ENCODE measurements at places on chromosomes 3 and 15. TPM values are rescaled to one million over a fixed set of nuclear protein-coding genes. Genes with fewer than 3 reads are reported as not detected.

- no peak for DNase-seq
These were observed 146.1 kb upstream of the KBTBD8 start for GRCh38 chr3:66851894-66852613.

GRCh38 chr3:45760878-45761711, 35.2 kb downstream of the SLC6A20 start:
- DNase-seq, result peak; percentile 40

DNA sequence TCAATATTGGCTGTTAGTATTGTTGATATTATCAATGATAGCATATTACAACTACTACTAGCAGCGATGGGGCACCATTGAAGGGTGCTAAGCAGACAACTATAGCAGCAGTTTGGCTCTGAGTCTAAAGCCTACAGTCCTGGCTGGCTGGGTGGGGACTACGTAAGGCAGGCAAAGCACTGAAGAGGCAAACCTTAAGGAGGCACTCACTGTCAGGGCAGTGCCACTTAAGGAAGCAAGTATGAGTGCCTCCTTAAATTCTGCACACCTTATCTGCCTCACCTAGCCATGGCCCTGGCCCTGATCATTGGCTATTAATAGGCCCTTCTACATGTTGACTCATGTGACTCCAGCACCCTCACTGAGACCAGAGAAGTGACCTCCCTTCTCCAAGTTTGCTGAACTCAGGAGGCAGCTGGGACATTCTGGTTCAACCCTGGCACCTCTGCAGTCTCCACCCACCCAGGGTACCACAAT, 20.6 kb downstream of the CDCP1 start:
- DNase-seq, result no peak

DNA sequence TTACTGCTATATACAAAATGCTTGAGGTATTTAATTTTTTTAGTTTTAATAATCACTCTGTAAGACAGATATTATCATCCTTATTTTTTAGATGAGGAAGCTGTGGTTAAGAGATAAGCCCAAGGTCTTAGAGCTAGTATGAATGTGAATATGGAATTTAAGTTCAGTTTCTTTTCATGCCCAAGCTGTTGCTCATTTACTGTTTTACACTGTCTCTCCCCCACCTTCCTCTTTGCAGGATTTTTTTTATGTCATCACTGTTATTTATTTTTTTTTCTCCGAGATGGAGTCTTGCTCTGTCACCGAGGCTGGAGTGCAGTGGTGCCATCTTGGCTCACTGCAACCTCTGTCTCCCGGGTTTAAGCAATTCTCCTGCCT, 22.5 kb downstream of the MAP2K5 start:
- no peak for DNase-seq

DNA sequence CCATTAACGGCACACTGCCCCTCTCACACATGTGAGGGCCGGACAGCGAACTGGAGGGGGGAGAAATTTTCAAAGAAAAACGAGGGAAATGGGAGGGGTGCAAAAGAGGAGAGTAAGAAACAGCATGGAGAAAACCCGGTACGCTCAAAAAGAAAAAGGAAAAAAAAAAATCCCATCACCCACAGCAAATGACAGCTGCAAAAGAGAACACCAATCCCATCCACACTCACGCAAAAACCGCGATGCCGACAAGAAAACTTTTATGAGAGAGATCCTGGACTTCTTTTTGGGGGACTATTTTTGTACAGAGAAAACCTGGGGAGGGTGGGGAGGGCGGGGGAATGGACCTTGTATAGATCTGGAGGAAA, 1.5 kb downstream of the SOX2 start:
- no peak for DNase-seq

DNA sequence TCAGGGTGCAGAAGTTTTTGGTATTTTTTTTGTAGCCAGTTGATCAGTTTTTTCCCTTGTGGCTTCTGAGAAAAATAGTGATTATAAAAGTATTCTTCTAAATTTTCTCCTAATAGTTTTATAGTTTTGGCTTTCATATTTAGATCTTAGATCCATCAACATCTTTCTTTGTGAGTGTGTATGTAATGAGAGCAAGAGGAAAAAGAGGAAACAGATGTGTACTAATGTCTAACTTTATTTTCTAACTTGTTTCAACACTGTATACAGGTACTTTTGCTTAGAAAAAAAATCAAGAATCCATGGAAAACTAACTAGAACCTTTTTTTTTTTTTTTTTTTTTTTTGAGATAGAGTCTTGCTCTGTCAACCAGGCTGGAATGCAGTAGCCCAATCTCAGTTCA, 53.1 kb downstream of the ARRDC4 start:
- no peak for DNase-seq

DNA sequence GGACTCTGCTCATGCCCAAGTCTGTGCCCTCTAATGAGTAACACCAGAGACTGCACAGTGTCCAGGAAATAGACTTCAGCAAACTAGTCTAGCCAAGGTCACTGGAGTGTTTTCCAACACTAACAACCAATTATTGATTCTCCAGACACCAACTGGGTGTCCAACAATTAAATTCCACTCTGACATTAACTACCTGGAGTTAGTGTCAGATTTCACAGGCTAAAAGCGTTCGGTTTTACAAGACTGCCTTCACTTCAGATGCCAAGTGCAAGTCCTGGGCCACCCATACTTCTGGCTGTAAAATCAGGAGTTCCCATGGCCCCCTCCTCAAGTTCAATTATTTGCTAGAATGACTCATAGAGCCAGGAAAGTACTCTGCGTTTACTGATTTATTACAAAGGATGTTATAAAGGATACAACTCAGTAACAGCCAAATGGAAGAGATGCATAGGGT, 20.8 kb upstream of the CFAP161 start:
- DNase-seq, result no peak

GRCh38 chr15:31442699-31443111, 116.1 kb downstream of the KLF13 start:
- no peak for DNase-seq

DNA sequence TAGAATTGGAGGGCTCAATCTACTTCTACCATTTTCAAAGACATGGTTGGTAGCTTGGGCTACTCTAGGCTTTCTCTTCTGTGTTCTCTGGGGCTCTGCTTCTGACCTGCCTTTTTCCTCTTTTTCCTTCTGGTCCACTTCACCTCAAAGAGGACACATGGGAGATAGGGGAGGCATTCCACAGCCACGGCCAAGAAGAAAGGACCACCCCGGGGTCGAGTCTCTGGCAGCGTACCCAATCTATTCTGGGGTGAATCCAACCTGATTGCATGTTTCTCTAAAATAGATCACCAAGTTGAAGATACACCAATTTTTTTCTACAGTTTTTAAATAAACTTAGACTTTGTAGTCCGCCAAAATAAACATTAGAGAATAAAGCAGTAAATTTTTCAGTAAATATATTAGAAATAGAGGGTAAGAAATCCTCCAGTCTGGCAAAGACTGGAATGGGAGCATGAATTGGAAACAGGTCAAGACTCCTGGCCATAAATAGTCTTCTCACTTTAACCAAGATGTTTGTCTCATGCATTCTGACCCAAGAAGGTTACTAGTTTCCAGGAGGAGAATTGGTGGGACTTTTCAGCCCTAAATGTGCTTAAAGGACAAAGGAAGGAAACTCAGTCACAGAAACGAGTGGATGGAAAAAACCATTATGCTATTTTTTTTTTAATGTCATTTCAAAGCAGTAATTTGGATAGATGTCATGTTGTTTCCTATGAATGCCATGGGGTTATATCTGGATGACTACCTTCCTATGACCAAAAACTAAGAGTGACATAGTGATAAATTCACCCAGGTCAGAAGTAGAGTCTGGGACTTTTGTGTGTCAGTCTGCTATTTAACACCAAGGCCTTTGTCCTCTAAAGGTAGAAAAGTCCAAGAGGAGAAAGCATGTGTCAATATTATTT, 71.3 kb upstream of the PHLDB2 start:
- no peak for DNase-seq

GRCh38 chr3:155367506-155367905, 74.0 kb upstream of the STRIT1 start:
- DNase-seq, result no peak

DNA sequence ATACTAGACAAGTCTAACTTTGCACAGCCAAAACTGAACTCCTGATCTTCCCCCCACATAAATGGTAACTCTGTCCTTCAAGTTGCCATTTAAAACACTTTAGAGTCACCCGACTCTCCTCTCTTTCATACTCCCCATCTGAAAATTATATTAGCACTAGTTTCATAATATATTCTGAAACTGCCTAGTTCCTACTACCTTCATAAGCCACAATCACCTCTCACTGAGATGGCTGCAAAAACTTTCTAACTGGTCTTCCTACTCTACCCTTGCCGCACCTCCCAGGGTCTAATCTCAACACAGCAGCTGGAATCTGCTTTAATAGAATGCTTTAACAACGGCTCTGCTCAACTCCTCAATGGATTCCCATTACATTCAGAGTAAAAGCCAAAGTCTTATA, 55.0 kb downstream of the GLB1 start:
- DNase-seq, result no peak

DNA sequence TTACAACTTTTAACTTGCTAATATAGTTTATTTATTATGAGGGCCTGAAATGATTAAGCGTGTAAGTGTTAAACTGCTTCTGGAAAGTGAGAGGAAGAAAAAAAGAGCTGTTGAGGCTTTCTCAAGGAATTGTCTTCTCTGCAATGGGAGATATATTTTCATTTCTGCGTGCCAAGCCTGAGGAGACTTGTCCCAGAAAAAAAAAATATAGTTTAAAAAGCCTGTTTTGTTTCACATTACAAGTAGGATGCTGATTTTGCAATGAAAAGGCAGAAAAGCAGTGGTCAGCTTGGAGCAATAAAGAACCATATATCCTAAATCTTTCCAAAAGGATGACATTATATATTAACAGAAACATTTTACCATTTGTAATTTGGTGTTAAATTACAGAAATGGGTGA, 115.5 kb downstream of the GMNC start:
- DNase-seq, result no peak

DNA sequence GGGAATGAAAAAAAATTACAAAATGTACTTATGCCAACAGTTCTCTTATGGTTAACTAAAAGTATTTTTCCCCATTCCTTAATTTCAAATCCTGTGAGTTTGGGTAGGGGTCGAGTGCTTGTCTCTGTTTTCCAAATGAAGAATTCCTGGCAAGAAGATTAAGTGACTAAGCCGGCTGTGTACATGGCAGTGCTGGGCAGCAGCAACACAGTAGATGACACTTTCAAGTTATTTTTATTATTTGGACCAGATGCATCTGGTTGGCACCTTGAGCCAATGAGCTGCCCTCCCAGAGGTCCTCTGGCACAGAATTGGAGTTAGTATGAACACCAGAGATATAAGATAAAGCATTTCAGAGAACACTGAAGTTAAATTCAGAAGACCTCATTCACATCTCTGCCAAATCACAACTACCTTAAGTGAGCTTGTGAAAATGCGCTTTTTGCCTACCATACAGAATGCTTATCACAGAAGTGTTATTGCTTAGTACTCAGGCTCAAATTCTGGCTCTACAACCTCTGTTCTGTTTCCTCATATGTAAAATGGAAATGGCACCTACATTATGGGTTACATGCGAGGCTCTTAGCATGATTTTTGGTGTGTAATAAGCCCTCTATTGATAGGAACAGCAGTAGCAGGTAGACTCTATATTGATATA, 256.9 kb downstream of the UBE2E2 start:
- DNase-seq, result no peak

DNA sequence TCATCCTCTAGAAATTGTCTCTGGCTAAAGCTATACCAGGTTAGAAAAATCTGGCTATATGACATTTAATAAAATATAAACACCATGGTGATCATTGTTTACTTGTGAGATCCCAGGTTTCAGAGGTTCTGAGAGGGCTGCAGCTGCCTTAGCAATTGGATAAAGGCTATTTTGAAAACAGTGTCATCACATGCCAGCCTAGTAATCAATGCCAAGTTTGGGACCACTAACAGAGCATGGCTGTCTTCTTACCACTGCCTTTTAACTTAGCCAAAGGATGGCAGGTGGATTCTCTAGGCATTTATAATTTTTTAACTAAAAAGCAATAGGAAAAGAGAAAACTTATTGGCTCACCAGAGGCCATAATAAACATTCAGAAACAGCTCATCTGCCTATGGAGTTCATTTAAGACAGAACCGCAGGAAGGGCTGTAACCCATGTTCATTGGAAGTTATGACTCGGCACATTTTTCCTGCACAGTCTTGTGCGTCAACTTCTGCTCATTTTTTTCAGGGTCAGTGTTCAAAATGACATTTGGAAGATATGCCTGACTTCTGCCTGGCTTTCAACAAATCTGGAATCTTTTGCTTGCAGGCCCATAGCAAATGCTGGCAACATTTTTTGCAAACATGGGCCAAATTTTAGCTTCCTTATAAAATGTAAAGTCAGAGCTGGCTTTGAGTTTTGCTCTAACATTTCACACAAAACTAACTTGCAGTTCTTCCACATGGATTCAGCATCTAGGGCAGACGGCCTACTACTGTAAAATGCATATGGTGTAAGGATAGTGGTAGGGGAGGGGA, 476.0 kb upstream of the TBL1XR1 start:
- no peak for DNase-seq

DNA sequence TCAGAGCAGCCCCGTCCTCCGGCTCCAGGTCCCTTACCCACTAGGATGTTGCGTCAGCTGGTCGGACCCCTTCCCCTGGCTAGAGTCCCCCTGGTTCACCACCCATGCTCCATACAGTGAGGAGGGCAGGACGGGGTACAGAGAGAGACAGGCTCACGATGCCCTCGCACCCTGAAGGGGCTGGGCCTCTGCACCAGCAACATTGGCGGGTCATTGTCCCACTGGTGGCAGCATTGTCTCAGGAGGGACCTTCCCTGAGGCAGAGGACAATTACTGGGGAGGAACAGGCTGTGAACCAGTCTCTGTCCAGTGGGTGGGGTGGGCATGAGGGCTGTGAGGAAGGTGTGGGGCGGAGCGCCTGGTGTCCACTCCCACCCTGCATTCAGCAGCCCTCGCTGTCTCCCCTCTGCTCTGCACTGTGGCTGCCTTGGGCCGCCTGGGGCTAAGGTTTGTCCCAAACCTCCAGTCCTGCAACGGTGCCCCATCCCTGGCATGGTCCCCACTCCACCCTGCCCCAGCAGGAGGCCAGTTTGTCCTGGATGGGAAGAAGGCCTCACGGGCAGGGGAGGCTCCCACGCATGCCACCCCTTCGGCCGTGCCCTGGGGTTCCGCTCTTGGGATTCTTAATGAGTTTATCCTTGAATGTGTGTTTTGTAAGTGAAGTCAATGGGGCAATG, 48.0 kb upstream of the KLF13 start:
- no peak for DNase-seq

The SLC28A2 gene
- not detected for total RNA-seq

The ITIH1 gene
- total RNA-seq, result not detected

The UBAP1L gene
- 12.1 TPM for total RNA-seq

The RYR3 gene
- total RNA-seq, result not detected

The CACNA2D3 gene
- total RNA-seq, result not detected

The SECISBP2L gene
- total RNA-seq, result 75.8 TPM

The C3orf62 gene
- 10.1 TPM for total RNA-seq
